T-cell (primary cell): ENCODE measurements at places on chromosomes 11 and 22.

- peak; percentile 25 for DNase-seq
Measured at GRCh38 chr11:14320020-14320419, 39.0 kb downstream of the RRAS2 start.

DNA sequence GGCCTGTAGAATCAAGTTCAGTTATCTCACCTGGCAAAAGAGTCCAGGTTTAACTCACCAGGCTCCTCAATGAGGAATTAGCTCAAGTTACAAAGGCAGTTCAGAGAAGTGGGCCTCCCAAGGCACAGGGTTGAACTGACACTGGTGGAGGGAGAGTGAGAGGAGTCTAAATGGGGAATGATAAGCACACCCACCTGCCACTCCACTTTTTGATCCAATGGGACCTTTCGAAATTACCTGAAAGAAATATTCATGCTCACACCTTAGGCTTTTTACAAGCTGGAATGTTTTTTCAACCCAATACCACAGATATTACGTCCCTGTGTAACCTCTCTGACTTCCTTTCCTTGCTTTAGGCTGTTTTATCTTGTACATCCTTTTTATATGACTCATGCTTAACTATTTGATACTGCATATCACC is 642.7 kb upstream of the TENM4 start:
- DNase-seq: no peak

GRCh38 chr11:1327064-1327460 is 17.6 kb upstream of the TOLLIP start:
- DNase-seq: no peak

DNA sequence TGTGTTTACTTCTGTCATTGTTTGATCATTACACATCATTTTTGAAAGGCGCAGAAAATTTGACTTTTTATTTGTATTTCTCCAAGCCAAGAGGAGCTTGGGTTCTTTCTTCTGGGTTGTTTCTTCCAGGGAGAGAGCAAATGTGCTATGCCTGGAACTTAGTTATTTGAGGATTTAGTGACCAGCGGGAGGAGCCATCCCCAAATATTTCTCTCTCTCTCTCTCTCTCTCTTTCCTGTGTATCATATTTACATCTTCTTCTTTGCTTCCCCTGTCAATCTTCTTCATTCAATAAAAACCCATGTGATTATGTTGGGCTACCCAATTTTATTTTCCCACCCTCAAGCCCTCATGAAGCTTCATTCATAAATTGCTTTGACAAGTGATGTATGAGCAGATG is 534.5 kb downstream of the LRRC4C start:
- no peak for DNase-seq

DNA sequence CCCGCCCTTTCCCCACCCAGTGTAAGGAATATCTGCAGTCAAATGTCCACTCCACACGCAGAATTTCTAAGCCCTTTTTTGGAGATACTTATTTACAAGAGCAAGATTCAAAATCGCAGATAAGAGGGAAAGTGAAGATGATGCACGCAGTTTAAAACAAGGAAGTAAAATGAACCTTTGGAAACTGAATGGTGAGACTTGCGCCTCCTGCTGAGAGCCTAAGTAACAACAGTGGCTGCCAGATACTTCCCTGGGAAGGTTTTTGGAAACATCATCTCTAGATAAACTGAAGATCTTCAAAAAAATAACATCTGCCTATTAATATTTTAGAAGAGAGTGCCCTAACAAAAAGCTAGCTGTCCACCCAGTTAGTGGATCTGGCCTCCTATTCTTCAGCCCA is 963.1 kb upstream of the FAT3 start:
- DNase-seq: no peak
